ENCODE measurements at places on chromosomes 7 and 10.

GRCh38 chr7:135077642-135078041 is 70.2 kb upstream of the TMEM140 start:
- DNase-seq = no peak

DNA sequence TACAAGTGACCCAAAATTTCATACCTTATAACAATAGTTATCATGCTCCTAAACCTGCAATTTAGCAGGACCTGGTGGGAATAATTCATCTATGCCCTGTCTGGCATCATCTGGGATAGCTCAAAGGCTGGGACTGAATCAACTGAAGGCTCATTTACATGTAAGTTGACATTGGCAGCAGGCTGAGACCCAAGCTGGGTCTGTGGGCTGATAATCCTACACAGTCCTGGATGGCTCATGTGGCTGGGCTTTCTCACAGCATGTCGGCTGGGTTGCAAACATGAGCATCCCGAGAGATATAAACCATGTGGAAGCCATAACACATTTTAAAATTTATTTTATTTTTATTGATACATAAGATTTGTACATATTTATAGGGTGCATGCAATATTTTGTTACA is 19.5 kb upstream of the ABCB5 start:
- no peak for DNase-seq

DNA sequence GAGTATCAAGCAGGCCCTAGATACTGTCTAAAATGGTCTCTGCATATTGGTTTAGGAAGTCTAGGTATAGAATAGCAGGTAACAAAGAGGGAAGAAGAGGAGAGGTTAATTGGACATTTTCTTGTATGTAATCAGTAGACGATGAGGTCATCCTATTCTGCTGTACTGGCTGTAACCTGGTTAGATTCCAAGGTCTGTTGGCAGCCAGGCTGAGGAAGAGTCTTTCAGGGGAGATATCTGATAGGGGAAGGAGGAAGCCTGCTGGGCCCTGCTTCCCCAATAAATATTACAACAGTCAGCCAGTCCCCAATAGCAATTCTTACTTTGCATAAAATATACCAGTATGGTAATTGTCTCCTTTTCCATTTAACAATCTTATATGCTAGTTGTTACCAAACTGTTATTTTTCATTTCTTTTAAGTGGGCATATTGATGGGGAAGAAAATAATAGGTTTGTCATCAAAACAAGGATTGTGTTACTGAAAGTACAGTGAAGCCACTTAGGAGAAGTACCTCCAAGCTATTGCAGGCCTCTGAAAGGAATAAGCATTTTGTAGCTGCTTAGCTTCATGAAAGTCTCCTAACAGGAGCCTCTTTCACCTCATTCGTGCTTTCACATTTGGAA is 186.4 kb downstream of the LRRC4 start:
- no peak for DNase-seq

DNA sequence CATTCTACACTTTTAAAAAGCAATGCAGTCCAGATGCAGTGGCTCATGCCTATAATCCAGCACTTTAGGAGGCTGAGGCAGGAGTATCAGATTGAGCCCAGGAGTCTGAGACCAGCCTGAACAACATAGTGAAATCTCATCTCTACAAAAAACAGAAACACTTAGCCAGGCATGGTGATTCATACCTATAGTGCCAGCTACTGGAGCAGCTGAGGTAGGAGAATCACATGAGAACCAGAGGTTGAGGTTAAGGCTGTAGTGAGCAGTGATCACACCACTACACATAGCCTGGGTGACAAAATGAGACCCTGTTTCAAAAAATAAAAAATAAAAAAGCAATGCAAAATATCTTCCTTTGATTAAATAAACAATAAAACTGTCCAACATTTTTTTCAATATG is 205.2 kb downstream of the GRM8 start:
- DNase-seq = no peak

- DNase-seq = no peak
These were observed 4.0 kb upstream of the SMARCD3 start for GRCh38 chr7:151252561-151252835.

GRCh38 chr10:35265435-35265834 is 70.9 kb upstream of the CCNY start:
- no peak for DNase-seq

GRCh38 chr10:60606343-60607080 is 171.8 kb upstream of the CDK1 start:
- DNase-seq = no peak

- no peak for DNase-seq
These were observed 75.1 kb upstream of the SP4 start for GRCh38 chr7:21352540-21353387.

- DNase-seq = no peak
These were observed 99.6 kb downstream of the C10orf90 start for GRCh38 chr10:126570621-126571602.
